Stimulated activated CD4-positive, alpha-beta T cell treated with anti-CD3 and anti-CD28 coated beads, Interleukin-15, amount 100 ng/mL, for 48 hours (primary cell): ENCODE measurements at places on chromosomes 5 and 9.

DNA sequence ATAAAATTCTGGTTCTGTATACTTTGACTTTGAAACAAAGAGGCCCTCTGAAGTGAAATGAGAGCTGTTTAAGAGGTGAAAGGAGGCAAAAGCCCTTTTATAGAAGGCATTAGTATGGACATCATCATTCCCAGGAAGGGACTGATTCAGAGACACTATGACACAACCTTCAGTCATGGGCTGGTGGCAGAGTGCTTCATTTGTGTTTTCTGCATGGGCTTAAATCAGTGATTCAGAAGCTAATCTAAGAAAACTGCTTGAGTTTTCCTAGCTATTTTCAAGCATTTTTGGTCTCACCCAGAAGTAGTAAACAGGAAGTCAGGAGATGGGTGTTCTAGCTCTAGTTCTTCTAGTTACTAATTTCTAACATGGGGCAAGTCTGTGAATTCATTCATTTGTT lies 288.9 kb downstream of the TRPM3 start:
- DNase-seq = no peak

DNA sequence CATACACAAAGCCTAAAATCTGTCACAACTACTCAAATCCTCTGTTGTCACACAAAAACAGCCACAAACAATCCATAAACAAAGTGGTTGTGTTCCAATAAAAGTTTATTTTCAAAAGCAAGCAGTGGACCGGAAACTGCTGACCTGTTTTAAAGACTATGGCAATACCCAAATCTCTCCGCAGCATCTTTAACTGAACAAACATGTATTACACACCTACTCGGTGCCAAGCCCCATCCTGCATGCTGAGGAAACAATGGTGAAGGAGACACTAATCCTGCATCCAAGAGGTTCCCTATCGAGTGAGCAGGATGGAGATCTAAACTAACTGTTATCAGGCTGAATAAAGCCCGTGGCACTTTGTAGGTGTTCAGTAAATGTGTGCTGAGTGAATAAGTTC lies 11.2 kb downstream of the CDK5RAP2 start:
- no peak for DNase-seq

- DNase-seq = no peak
Observed at GRCh38 chr5:173310218-173310769, 17.9 kb downstream of the STC2 start.

DNA sequence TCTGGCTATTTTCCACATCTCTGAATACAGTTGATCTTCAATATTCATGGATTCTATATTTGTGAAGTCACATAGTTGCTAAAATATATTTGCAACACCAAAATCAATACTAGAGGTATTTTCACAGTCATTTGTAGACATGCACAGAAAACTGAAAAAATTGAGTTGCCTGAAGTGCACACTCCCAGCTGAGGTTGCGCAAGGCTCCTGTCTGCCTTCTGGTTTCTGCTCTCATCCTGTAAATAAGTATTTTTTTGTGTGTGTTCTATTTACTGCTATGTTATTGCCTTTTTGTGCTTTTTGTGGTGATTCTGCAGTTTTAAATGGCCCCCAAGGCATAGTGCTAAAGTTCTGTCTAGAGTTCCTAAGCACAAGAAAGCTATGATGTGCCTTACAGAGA lies 371.1 kb upstream of the GRAMD2B start:
- no peak for DNase-seq

GRCh38 chr9:206481-206880 lies 8.2 kb upstream of the DOCK8 start:
- DNase-seq = no peak

GRCh38 chr9:1938135-1938534 lies 77.0 kb upstream of the SMARCA2 start:
- no peak for DNase-seq

DNA sequence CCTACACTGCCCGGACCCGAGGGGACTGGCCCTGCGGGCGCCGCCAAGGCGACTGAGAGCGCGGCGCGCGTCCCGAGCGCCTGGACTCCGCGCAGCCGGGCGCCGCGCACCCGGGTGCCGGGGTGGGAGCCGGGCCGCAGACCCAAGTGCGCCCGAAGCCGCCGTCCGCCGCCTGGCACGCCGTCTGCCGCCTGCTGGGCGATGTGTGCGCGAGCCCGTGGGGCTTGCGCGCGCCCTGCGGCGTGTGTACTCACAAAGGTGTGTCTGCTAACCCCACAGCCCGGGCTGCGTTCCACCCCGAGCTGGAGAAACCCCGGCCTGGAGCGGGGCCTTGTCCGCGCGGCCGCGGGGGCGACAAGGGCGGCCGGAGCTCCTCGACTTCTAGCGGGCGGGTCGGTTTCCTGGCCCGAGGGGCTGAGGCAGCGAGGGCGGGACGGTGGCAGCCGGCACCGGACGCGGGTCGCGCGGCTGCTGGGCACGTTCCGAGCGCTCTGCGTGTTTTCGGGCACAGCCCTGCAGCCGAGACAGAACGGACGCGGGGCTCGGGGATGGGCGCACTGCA lies 1.1 kb upstream of the ZSWIM6 start:
- DNase-seq = peak; percentile 50

DNA sequence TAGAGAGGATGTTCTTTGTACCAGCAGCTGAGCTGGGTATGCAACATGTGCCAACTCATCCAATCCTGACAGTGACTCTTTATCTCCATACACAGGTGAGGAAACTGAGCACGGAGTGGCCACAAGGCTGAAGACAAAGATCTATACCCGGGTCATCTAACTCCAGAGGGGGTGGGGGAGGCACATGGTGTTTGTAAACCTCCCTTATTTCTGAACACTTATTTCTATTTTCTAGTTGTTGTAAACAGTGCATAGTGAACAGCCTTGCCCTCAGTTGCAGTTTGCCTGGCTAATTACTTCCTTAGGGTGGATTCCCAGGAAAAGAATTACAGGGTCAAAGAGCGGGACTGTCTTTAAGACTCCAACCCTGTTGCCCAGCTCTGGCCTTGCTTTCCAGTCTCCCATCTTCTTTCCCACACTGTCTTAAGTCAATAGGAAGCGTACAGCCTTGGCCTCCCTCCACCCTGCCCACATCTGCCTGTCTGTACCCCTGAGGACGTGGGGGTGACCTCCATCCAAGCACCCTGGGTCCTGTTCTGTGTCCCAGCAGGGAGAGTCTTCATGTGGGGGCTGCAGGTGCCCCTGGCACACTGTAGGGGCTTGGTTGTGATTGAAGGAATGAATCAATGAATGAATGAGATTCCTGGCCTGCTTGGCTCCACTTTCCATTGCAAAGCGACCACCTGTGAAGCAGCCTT lies 13.2 kb upstream of the FIBCD1 start:
- DNase-seq = no peak

GRCh38 chr5:158736150-158736870 lies 363.4 kb downstream of the EBF1 start:
- DNase-seq = no peak

DNA sequence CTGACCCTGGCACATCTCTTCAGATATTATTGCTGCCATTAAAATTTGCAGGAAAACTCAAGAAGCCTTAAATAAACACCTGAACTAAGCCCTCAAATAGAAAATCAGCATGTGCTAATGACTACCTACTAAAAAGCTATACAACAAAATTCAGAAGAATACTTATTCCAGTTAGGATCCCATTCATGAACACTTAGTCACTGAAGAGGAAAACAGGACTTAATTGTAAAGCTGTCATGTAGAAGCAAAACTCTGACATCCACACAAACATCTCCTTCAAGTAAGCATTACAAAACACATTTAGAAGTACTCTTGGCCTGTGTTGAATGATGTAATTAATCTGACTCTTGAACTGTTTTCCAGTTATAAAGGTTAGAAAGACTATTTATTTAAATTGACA lies 19.9 kb downstream of the ELL2 start:
- DNase-seq = no peak

DNA sequence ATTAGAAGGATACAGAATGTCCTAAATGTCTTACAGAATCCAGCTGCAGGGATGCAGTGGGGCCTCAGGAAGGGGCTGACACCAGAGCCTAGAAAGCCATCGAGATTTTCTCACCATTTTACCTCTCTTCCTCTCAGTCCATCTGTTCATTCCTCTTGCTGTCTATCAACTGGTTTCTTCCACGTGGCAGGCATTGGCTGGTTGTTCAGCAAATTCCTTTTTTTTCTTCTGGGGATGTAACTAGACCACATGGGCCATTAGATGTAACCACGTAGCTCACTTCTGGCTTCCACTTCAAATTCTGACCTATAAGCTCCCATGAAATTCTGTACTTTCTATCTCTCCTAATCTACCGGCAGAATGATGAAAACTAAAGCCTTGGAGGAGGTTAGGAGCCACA lies 93.6 kb upstream of the MTAP start:
- DNase-seq = no peak

DNA sequence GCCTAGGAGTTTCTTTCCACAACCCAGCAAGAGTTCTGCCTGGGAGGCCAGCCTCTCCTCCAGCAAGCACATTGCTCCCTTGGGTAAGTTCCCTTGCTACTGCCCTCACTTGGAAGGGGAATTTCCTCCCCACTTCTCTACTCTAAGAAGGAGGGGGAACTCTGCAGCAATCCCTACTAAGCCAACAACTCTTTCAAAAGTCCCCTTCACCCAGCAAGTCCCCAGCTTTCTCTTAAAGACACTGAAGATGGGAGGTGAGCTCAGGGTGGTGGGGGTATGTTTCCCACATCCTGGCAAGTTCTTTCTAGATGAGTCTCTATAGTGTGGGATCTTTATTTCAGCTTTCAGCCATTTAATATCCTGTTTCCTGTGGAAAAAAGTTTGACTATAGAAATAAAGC lies 49.0 kb downstream of the PDE8B start:
- no peak for DNase-seq

- no peak for DNase-seq
Observed at GRCh38 chr5:36502608-36503007, 103.8 kb upstream of the SLC1A3 start.
